Brain pericyte (primary cell): ENCODE measurements at places on chromosomes 6 and 20.
A peak's percentile ranks its signal among the peaks of the same experiment; 100 is the strongest.

- no peak for DNase-seq
Measured at GRCh38 chr20:11791316-11791715, 126.4 kb upstream of the BTBD3 start.

- DNase-seq: no peak
Measured at GRCh38 chr6:108851756-108852155, 3.5 kb downstream of the ARMC2 start.

- no peak for DNase-seq
Measured at GRCh38 chr20:23629542-23630391, 8.0 kb downstream of the CST3 start.

- DNase-seq: no peak
Measured at GRCh38 chr6:166202321-166202733, 34.7 kb upstream of the TBXT start.

GRCh38 chr6:113211170-113211569 is 646.0 kb upstream of the MARCKS start:
- no peak for DNase-seq

- no peak for DNase-seq
Measured at GRCh38 chr20:31933698-31934097, 18.1 kb downstream of the PDRG1 start.

DNA sequence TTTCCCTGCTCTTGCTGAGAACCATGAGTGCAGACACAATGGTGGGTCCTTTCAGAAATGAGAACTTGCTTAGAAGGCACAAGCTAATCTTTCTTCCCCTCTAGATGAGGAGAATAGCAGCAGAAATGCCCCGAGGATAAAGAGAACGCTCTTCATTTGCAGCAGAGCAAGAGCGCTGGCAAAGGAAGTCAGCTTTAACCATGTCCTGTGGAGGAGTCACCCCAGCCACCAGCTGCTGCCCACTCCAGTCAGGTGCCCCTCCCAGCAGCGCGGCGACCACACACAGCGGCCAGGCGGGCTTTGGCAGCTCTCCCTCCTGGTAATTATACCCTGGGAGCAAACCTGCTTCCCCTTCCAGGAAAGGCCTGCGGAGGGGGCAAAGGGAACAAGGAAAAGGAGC is 42.4 kb upstream of the EMILIN3 start:
- no peak for DNase-seq

GRCh38 chr6:165872311-165872710 is 209.3 kb upstream of the PDE10A start:
- DNase-seq: no peak

DNA sequence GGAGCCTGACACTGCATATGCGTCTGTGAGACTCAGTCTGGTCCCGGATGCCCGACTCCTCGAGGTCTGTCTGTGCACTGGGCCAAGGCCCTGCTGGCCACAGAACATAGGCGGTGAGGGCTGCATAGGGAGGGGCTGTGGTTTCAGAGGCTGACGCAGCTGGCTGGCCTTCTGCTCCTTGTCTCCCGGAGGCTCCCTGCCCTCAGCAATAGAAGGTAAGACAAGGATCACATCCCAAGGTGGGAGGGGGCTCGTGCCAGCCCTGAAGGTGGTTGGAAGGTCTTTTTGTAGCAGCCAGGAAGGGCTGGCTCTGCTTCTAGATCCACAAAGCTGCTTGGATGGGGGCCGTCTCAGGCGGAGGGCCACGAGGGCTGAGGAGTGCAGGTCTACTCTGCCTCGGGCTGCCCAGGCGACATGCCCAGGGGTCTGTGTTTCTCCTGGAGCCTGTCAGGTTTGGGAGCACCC is 239.8 kb upstream of the SULF2 start:
- DNase-seq: peak; percentile 3

GRCh38 chr6:70131528-70131927 is 171.4 kb downstream of the COL9A1 start:
- no peak for DNase-seq

GRCh38 chr6:142695016-142695415 is 250.0 kb downstream of the HIVEP2 start:
- DNase-seq: no peak

DNA sequence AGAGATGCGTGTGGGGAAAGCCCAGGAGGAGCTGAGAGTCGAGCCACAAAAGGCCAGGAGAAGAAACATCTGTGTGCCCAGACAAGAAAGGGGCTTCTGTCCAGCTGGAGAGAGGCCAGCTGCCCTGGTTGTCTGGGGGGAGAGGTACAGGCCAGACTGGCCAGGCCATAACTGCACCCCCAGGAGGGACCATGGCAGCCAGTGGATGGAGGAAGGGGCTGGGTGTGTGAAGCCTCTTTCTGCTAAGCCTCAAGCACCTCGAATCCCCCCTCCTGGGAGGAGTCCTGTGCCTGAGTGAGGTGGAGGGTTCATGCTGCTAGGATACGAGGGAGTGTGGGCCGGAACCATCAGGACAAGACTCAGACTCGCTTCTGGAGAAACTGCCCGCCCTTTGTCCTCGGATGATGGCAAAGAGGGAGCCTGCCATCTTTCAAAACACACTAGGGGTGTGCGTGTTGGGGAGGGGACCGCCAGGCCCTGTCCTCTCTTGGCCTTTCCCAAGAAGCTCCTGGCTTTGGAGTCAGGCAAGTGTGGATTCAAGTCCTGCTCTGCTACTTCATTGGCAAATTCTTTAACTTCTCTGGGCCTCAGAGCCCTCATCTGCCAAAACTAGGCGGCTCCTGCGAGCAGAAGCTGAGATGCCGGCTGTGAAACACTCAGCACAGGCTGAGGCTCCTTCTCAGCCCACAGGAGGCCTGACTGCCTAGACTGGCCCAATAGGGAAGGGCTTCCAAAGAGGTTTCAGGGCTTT is 90.3 kb downstream of the ASXL1 start:
- DNase-seq: no peak

GRCh38 chr20:12256806-12257205 is 339.1 kb downstream of the BTBD3 start:
- DNase-seq: no peak

DNA sequence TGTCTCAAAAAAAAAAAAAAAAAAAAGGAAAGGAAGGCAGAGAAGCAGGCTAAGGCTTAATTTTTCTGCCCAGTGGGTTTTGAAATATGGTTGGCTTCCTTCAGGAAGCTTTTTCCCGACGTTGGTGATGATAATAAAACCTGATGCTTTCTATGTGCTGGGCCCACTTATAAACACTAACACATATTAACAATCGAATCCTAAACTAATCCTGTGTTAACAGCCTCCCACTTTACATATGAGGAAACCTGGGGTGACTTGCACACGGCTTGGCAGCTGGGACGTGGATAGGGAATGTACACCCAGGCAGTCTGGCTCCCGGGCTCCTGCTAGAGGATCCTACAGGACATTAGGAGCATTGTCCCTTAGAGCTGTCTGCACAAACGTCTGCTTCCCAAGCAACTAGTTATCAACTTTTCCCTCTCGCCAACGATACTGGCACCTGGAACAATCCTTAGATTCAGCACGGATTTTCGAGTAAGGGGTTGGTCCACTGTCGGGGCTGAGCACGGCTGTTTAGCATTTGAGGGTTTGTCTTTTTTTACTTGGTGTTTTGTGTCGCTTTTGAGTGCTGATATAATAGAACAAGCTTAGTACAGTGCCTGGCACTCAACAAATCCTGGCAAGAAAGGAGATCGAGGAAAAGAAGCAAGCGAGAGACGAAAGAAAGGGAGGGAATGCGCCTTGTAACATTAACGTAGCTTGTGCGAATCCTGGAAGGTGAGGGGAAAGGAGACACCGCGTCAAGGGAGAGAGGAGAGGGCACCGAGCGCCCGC is 622 bp upstream of the KIZ start:
- no peak for DNase-seq

- no peak for DNase-seq
Measured at GRCh38 chr20:55632592-55632991, 372.7 kb downstream of the CBLN4 start.
